ENCODE measurements at places on chromosomes 1 and 21.

DNA sequence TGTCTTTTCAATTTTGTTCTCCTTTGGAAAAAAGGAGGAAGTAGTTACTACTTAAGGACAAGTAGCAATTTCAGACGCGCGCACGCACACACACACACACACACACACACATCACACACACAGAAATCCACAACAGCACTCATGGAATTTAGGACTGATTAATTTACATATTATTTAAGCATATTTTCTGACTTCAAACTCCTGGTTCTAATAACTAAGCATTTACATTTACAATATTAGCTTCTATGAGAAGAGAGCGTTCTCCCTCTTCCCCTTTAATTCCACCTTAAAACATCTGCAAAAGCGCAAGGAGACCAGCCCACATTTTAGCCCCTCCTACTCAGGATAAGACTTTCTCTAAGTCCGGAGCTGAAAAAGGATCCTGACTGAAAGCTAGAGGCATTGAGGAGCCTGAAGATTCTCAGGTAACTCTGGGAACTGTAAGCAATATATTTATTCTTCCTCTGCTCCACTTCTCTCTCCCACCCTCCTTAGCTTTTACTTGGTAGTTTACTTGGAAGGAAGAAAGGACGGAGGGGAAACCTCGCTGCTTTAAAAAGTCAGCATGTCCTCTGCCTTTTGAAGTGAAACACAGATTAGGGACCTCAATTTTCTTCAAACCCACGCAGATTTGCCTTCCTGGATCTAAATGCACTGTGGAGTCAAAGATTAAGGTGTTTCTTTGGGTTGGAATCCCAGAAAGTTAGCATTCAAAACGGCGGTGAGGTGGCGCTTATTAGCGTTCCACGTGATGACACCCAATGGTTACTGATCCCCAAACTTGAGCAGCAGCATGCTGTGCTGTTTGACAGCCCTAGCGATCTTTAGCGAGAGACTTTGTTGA, at the start of gene PLA2G4A:
Gene PLA2G4A (plus strand): TSS at position 339 of the 844 bp plus-strand sequence. CDS start 25,406 bp downstream, outside the sequence.
- peak; percentile 88 for DNase-seq

GRCh38 chr21:46426313-46427046, 32.2 kb upstream of the DIP2A start:
- no peak for DNase-seq

DNA sequence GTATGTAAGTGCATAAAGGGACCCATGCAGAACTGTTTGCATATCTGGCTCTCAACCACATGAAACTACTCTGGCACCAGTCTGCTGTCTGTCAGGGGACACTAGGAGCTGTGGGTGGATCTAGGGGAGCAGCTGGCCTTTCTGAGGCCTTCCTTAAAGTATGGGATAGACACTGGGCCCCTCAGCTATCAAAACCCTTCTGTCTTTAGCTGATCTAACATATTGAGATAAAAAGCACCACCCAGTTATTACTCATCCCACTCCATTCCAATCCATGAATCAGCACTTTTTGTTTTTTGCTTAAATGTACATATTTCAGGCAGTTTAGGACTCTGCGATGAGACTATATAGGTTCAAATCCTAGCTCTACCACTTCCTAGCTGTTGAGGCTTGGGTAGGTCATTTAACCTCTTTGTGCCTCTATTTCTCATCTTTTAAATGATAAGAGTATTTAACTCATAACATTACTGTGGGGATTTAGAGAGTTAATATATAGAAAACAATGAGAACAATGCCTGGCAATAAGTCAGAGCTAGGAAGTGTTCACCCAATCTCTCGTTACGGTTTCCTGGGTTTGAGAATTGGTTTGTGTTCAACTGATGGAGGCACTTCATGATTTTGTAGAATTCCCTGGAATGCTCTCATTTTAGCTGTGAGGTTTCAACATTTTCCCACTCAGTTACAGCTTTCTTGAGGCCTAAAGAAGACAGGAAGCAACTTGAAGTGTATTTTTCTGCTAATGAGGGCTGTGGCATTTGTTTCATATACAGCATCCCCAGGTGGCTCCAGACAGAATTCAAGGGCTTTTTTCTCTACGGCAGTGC, 68.9 kb downstream of the LRIG2 start:
- DNase-seq = peak; percentile 30

DNA sequence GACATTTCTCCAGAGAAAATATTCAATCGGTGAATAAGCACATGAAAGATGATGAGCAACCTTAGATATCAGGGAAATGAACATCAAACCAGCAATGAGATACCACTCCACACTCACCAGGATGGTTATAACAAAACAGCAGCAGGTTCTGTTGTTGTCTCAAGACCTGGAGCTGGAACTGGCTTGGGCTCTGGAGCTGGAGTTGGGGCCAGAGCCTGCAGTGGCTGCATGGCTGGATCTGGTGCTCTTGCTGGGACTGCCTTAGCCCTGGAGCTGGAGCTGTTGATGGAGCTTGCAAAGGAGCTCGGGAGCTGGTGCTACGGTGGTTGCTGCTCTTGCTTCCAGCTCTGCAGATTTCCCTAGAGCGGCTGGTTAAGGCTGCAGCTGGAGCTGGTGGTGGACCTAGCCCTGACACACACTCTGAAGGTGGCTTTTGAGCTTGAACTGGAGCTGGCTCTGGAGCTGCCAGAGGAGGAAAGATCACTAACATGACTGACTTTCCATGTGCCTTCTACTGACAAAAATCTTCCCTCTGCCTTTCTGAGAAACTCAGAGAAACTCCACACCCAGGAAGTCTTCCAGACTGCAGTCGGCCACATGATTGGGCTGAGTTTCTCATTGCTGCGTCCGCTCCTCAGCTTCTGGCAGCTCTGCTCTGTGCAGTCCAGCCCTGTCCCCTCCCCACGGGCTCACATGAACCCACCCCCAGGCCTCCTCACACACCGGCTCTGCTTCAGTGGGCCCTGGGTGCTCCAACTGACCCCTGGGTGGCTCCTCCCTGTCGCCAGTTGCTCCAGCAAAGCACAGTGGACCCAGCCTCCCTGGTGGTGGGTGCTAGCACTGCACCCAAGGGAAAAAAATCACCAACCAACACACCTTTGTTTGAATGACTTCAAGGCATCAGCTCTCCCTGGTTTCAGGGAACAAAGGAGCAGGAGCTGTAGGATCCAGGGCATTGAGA, 139.1 kb upstream of the FMN2 start:
- DNase-seq = no peak

All from skin of body (tissue), 3 donors.